ENCODE measurements at places on chromosomes 3 and 15. TPM values are rescaled to one million over a fixed set of nuclear protein-coding genes. Genes with fewer than 3 reads are reported as not detected.

GRCh38 chr3:161148832-161149475 lies 43.8 kb upstream of the B3GALNT1 start:
- DNase-seq, result no peak

- DNase-seq, result no peak
Observed at GRCh38 chr3:164730815-164731360, 347.4 kb downstream of the SI start.

GRCh38 chr3:126446301-126446700 lies 29.4 kb downstream of the ZXDC start:
- no peak for DNase-seq

Gene ARL8B
- total RNA-seq, result 30.6 TPM

- no peak for DNase-seq
Observed at GRCh38 chr15:70008697-70009290, 88.9 kb downstream of the TLE3 start.

- no peak for DNase-seq
Observed at GRCh38 chr3:127593178-127593577, 2.6 kb upstream of the TPRA1 start.

DNA sequence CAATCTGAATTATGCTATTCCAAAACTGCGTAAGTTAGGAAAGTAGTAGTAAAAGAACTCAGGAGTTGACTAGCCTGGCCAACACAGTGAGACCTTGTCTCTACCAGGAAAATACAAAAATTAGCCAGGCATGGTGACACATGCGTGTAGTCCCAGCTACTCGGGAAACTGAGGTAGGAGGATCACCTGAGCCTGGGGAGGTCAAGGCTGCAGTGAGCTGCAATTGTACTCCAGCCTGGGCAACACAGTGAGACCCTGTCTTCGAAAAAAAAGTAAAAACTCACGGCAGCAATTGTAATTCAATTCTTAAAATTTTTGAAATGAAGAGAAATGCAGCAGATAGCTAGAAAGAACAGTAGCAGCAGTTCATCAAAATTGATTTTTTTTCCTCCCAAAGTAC lies 9.7 kb downstream of the GABPB1 start:
- DNase-seq, result no peak

DNA sequence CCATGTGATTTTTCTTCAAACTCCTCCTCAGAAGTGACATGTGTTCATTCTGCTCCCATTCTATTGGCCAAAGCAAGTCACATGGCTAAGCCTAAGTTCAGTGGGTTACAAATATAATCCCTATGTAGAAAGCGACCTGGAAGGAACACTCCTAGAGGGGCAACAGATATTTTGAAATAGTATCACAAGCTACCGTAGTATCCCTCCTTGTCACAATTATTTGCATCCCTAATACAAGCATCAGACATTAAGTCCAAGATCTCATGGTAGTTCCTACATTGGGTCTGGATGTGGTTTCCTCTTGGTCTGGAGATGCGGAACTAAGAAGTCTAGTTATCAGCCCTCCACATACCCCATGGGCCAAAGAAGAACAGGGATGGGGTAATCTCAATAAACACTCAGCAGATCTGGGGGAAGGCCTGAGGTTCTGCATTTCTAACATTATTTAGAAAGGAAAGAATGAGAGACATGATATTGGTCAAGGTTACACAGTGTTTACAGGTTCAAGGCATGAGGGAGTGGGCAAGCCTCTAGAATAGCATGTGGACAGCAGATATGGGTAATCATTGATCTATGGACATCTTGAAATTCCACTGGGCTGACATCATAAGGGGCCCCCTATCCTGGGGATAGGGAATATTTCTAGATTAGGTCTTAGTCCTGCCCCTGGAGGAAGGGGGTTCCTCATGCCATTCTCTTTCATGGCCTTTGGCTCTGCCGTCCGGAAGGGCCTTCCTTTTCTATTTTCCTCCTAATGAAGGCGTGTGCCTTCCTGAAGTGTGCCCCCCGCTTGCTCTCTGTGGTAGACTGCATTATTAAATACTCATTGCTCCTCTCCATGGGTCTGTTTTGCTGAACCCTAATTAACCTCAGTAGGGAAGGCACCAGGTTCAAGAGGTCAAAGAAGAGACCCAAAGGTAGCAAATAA lies 17.8 kb upstream of the ABHD2 start:
- no peak for DNase-seq

Gene ARPIN
- 5.5 TPM for total RNA-seq

DNA sequence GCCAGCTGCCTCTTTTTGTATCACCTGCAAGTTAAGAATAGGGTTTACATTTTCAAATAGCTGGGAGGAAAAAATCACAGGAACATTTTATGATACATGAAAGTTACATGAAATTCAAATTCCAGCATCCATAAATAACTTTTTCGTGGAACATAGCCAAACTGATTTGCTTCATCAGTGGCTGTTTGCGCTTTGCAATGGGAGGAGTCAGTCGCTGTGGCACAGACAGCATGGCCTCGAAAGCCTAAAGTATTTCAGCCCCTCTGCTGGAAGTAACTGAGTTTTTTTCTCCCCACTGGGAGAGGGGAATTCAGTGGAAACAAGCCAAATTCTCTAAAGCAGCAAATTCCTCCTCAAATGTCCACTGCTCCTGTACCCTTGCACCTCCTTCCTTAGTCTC lies 271.9 kb downstream of the SUCLG2 start:
- no peak for DNase-seq

GRCh38 chr3:42276141-42277132 lies 10.5 kb upstream of the CCK start:
- no peak for DNase-seq

DNA sequence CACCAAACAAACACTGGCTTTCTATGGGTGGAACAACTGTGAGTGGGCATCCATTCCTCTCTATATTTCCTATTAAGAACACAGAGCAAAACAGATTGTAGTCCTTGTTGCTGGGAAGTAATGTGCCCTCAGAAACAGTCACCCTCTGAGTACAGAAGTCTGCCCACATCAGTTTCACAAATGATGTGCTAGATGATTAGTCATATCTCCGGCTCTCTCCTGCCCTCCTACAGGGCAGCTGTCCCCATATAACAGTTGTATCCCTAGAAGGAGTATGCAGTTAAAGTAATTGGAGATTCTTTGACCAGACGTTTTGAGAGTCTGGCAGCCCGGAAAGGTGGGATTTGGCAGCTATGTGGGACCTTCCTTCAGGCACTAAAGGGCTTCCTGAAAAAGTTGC lies 159.9 kb downstream of the APBA2 start:
- DNase-seq, result no peak

Gene TEX55
- total RNA-seq, result not detected

GRCh38 chr15:44096596-44096995 lies 98.5 kb downstream of the FRMD5 start:
- no peak for DNase-seq

- no peak for DNase-seq
Observed at GRCh38 chr3:147189016-147189415, 217.3 kb downstream of the ZIC4 start.

DNA sequence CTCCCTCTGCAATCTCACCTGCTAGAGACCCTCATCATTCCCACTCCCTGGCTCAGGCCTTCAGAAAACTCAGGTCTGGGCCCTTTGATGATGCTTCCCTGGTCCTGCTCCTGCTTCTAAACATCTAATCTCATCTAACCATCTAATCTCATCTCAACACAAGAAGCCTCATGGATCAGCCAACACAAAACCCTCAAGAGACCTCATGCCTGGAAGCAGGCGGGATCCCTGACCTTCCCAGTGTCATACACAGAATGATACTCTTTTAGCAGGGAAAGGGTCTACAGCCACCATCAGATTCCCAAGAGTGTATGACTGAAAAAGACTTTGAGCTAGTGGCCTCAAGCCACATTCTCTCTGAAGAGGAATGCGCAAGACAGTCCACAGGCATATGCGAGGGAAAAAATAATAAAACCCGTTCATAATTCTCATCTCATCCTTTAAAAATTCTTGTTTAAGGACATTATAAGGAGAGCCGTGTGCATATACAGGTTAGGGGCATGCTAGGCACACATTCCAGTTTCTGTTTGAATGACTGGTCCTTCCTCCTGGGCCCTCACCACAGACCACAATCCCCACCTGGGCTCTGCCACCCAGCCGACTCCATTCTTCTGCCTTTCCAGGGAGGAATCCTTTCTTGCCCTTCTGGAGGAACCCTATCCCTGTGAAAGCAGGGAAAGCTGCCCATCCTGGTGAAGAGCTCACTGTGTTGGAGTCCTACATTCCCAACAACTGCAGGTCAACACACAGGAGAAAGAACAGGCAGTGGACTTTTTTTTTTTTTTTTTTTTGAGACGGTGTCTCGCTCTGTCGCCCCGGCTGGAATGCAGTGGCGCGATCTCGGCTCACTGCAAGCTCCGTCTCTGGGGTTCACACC lies 2.2 kb downstream of the ZXDC start:
- no peak for DNase-seq

DNA sequence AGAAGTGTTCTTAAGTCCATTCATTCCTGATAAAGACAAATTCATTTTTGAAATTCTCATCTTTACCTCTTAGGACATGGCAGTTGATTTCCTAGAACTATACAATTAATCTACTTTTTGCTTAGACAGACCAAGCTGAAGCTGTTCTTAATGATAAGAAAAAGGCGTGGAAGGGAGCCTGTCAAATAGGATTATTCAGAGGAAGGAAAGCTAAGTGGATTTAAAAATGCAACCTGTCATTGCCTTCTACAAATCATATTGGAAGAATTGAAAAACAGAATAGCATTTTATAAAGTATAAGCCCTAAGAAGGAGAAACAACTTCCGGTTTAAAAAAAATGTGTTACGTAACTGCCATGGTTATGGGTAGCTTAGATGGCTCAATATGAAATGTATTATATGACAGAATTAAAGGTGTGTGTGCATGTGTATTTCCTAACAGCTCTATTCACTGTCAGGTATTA lies 81.2 kb upstream of the RAP2B start:
- no peak for DNase-seq

- no peak for DNase-seq
Observed at GRCh38 chr3:50385754-50386153, 26.4 kb upstream of the TMEM115 start.

DNA sequence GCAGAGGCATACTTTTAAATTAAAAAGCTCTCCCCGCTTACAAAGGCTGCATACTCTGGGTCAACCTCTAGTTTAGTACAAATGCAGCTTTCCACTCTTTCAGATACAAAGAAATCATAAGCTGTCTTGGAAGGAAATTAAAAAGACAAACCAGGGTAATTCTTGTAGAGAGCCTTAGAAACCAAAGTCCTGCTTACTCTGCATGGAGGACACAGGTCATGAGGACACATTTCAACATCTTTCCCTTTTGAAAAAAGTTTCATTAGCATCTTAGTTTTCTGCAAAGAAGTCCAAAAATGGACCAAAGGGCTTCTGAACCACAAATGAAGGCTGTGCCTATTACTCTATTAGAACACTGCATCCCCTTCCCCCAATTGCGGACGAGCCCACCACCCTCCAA lies 50.5 kb upstream of the WNT5A start:
- DNase-seq, result no peak

DNA sequence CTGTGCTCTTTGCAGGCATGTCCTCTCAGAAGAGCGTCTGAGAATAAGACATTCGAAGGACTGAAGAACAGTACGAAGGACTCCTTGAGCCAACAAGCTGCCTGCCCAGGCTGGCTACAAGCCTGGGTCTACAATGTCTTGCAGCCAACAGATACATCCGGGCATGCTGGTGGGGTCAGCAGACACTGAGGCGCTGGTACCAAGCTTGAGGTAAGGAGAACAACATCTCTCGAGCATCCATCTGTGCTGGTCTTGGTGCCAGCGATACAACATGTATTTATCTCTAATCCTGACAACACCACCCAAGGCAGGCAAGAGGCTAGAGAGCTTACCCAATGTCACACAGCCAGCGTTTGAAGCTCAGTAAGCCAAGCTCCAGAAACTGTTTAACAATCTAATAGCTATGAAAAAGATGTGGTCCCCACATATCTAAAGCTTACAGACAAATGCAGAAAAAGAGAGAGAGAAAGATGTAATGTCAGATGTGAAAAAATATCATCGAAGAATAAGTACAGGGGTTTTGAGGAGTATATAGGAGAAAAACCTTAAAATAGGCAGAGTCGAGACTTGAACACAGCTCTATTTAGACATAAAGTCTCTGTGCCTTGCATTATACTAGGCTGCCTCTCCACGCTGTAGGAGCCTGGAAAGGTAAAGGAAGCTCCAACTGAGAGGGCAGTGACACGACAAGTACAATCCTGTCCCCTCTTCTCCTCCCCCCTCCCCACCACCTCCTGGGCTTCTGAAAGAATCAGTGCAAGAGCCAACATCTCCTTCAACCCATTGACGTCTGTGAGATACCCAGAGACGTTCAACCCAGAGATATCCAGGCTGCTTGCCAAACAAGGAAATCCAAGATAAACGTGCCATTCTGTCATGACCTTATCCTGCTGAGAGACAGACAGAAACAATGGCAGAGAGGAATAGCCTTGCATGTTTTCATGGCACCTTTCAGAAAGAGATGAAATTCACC lies 39.4 kb downstream of the WWTR1 start:
- no peak for DNase-seq

DNA sequence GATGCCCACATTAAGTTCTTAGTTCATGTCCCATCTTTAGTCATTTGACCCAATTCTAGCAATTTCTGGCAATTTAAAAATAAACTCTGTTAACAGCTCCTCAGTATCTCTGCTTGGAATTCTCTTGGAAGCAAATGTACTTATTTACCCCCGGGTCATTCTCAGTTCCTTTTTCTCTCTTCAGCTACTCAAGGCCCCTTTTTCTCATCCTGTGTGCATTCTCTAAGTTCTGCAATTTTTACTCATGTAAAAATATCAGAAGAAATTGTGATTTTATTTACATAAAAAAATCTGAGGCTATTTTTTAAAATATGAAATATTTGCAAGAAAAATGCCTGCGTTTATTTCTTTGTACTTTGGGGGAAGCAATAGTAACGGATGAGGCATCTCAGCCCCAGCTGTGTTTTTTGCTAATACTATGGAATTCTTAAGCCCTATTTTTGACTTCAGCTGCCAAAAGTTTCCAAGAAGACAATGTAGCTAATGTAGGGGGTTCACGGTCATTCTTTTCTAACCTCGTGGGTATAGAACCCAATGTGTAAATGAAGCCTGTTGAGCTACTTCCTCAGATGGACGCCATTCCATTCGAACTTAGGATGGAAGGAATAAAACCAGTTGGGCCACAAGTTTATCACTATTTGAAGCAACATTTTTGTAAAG lies 20.0 kb downstream of the CERS3 start:
- DNase-seq, result no peak

Gene OXTR
- 1.7 TPM for total RNA-seq

DNA sequence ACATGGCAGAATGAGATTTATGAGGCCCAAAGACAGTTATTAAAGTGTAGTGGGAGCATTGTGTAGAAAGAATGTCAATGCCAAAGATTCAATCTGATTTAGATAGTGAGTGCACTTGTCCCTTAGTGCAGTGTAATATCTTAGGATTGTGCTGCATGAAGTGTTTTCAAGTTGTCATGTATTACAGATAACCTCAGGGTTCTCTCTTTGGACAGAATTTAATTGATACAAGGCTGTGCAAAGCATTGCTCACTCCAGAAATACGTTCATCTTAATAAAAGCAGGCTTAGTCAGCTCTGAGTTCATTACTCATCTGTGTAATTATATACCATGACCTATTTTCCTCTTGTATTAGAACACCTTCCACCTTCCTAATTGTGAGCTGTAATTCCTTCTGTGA lies 16.0 kb upstream of the GPR171 start:
- DNase-seq, result no peak
